ENCODE measurements at places on chromosomes 6 and 20. TPM values are rescaled to one million over a fixed set of nuclear protein-coding genes. Genes with fewer than 3 reads are reported as not detected.

DNA sequence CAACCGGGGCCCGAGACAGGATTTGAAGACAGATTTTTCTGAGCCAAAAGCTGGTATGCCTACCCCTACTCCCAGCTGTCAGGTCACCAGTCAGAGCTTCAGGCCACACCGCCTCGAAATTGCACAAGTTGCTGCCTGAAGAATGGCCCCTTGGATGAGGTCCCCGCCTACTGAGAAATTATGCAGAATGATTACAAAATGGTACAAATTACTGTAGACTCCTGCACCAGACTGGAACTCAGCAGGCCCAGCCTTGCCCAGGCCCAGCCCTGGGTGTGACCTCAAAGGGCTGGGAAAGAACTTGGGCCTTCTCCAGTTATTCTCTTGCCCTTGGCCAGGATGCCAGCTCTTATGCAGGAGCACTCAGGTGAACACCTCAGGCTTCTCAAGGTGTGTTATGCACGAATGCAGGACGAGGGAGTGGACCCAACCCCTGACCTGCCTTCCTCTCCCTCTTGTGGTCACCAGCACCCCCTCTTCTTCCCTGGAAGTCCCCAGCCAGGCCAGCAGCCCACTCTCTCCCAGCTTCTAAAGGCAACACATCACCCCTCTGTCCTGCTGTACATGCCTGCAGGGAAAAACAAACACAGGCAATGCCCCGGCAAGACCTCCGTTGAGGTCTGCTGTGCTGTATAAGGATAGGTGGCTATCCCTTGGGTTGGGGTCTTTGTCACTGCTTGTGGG is 88.7 kb upstream of the NAA20 start:
- no peak overlapping the region for H3K4me3 ChIP-seq
- H3K36me3 ChIP-seq, result no peaks in the 10 kb centered on the region
- peaks cover 12% of the 10 kb centered on the region for H3K4me1 ChIP-seq
- no peak for DNase-seq
- H3K27ac ChIP-seq, result no peak overlapping the region
- H3K27me3 ChIP-seq, result no peaks in the 10 kb centered on the region

DNA sequence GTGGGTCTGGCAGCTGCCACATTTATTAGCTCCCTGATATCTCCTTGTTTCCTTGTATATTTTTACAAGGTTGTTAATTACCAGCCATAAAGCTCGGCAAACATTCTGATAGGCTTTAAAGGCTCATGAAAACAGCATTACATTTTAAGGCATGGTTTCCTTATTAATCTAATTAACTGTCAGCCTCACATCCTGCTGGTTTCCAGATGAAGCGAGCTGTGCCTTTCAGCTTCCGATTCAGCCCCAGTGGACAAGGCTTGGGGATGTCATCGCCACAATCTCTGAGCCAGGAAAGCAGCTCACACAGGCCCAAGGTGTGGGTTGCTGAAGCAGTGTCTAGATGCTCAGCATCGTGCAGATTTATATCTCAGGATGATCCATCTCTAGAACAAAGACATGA is 66.0 kb upstream of the RALY start:
- no peak for DNase-seq
- no peak overlapping the region for H3K4me3 ChIP-seq
- H3K36me3 ChIP-seq, result no peaks in the 10 kb centered on the region

Gene POM121L2
- total RNA-seq, result not detected

- H3K4me3 ChIP-seq, result no peak overlapping the region
- no peaks in the 10 kb centered on the region for H3K27me3 ChIP-seq
- no peak overlapping the region for H3K27ac ChIP-seq
- no peak for DNase-seq
- H3K4me1 ChIP-seq, result no peaks in the 10 kb centered on the region
These were observed 47.5 kb downstream of the ERMARD start for GRCh38 chr6:169798764-169799473.

- H3K27me3 ChIP-seq, result no peaks in the 10 kb centered on the region
- DNase-seq, result no peak
- no peaks in the 10 kb centered on the region for H3K4me1 ChIP-seq
- H3K27ac ChIP-seq, result no peak overlapping the region
- no peaks in the 10 kb centered on the region for H3K36me3 ChIP-seq
- H3K4me3 ChIP-seq, result no peak overlapping the region
These were observed 38.3 kb downstream of the MAPK14 start for GRCh38 chr6:36065916-36066315.

GRCh38 chr6:110541701-110542309 is 65.4 kb upstream of the SLC22A16 start:
- no peaks in the 10 kb centered on the region for H3K36me3 ChIP-seq
- no peak overlapping the region for H3K4me3 ChIP-seq
- H3K4me1 ChIP-seq, result peaks cover 2% of the 10 kb centered on the region
- no peak for DNase-seq
- no peaks in the 10 kb centered on the region for H3K27me3 ChIP-seq
- no peak overlapping the region for H3K27ac ChIP-seq

GRCh38 chr6:165910184-165910966 is 247.3 kb upstream of the PDE10A start:
- H3K27ac ChIP-seq, result no peak overlapping the region
- no peaks in the 10 kb centered on the region for H3K36me3 ChIP-seq
- no peaks in the 10 kb centered on the region for H3K4me1 ChIP-seq
- DNase-seq, result peak; percentile 4

Gene MYB
- total RNA-seq, result under 0.01 TPM

All from fibroblast of lung (primary cell).